ENCODE measurements at places on chromosomes 5 and 9.
A peak's percentile ranks its signal among the peaks of the same experiment; 100 is the strongest.

- DNase-seq, result no peak
Measured at GRCh38 chr5:153829510-153830065, 209.1 kb downstream of the FAM114A2 start.

- DNase-seq, result no peak
Measured at GRCh38 chr5:139124774-139125520, 73.2 kb downstream of the SIL1 start.

- no peak for DNase-seq
Measured at GRCh38 chr5:10704949-10705621, 55.9 kb downstream of the DAP start.

GRCh38 chr5:66807743-66808142 is 211.6 kb downstream of the MAST4 start:
- DNase-seq, result no peak

DNA sequence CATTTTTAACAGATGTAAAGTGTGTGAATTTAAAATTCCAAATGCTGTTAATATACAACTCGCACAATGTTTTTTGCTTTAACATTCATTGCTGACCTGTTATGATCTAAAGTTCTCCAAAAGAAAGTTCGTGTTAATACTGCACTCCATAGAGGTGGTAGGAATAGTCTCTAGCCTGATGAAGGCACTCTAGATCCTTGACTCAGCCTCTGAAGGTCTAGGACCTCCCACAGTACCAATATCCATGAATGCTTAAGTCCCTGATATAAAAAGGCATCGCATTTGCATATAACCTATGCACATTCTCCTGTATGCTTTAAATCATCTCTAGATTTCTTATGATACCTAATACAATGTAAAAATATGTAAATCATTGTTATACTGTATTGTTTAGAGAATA is 213.6 kb downstream of the EFNA5 start:
- no peak for DNase-seq

DNA sequence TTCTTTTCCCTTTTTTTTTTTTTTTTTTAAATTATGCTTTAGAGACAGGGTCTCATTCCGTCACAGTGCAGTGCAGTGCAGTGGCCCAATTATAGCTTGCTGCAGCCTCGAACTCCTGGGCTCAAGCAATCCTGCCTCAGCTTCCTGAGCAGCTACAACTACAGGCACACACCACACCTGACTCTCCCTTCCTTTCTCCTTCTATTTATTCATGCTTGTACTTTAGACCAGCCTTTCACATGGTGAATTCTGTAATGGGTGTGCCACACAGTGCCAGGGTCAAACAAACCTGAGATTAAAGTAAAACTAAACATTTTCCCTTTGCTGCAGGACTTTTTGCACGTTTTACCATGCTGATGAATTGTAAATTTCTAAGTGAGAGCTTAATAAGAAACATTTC is 8.0 kb downstream of the SH3RF2 start:
- DNase-seq, result no peak

- DNase-seq, result no peak
Measured at GRCh38 chr5:35971186-35971877, 19.9 kb downstream of the UGT3A1 start.

DNA sequence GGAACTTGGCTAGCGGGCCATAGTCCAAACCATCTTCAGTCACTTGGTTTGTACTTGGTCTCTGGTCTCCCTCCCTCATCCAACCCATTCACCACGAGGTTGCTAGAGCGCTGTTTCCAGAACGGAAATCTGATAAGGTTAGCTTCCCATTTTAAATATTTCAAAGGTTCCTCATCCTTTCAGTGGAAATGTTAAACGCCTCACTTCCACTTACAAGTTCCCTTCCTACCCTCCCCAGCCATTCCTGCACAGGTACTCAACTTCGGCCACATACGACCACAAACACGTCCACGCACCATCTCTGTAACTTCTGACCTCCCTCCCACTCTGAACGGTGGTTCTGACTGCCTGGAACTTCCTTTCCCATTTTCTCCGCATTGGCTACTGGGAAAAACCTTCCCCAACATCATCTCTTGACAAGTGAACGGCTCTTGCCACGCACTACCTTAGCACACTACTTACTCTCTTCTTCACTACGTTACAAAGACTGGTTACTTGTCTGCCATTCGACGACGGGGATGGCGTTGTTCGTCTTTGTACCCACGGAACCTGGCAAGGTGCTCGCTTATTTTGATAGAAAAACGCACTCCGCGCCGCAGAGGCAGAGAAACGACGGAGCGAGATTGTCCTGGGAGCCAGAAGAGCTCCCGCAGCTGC is 629 bp downstream of the CCNH start:
- DNase-seq, result peak; percentile 4

DNA sequence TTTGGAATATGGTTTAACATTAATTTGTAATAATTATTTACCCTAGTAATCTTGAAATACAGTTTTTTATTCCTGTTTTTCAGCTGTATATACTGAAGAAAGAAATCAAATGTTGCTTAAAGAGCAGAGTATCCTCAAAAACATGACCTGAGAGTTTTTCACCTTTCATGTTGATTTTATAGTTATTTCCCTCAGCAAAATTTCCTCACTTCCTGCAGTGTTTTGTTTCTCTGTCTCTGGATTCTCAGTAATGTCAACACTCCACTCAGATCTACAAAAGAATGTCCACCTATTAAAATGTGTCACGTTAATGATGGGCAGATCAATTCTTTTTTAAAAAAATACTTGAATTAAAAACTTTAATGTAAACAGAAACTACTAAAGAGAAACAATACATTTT is 398.3 kb downstream of the ANXA1 start:
- DNase-seq, result no peak

DNA sequence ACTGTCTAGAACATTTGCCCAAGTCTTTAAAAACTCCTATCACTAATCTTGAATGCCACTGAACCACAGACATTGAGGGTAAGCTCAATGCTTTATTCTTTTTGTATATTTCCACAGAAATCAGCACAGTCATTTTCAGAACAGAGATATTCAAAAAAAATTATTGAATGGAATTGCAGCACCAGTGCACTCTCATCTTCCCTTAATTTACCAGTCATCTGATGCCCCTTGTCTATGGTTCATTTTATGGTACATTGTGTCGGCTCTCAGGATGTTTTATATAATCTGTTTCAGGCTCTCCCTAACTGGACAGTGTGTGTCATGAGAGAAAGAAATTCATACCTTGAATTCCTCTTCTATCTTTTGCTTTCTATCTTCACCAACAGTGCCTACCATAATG is 158.4 kb upstream of the NR4A3 start:
- DNase-seq, result no peak
